ENCODE measurements at places on chromosomes 4 and X.

GRCh38 chr4:107304699-107305286, 268.7 kb upstream of the DKK2 start:
- no peak for DNase-seq

DNA sequence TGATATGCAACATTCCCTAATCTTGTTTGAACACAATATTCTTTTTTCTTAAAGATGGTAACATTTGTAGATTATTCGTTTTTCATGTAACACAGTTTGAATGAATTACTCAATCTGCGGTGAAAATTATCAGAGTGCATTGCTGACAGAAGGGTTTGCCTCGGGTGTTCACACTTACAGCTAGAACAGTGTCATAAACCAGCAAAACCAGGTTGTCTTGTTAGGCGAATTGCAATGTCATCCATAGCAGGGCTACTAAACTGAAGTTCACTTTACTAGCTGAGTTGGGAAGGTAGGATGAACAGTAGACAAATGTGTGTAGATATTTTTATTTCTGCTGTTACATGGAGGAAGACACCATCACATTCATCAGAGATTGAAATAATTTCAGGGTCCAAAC, 98.9 kb downstream of the SLC39A8 start:
- no peak for DNase-seq

GRCh38 chr4:89129080-89129640, 17.8 kb downstream of the TIGD2 start:
- DNase-seq = no peak

DNA sequence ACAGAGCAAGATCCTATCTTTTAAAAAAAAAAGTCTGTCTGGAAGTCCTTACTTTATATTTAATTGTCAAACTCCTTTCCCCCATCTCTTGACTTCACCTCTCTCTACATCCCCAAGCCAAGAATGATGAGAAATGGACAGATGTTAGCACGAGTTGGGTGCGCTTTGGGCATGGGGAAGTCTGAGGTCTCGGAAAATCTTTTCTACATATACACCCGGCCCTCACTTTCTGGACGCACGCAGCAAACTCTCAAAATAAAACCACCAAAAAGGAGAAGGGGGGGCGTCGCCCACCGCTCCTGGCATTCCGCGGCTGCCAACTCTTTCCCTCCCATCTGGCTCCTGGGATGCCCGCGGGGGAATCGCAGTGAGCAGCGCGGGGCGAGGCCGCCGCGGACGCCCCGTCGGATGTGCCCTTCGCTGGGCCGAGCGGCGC, 756 bp downstream of the IGFBP7 start:
- DNase-seq = no peak

DNA sequence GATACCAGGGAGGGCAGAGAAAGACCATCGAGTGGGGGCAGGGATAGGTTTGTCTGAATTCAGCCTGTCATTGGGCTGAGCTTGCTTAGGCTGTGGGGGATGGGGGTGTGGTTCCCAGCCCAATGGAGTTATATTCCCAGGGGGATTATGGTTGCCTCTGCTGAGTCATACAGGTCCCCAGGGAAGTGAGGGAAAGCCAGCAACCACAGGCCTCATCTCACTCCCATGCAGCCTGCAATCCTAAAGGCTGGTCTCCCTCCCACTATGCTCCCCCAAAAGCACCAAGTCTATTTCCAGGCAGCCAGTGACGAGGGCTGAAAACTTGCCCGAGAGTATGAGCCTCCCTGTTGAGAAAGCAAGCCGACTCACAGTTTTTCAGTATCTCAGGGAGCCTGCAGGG, 39.3 kb downstream of the AFM start:
- DNase-seq = no peak

GRCh38 chr4:1466034-1466862, 60.0 kb upstream of the NKX1-1 start:
- DNase-seq = no peak
